Stimulated activated CD4-positive, alpha-beta T cell treated with anti-CD3 and anti-CD28 coated beads, Interleukin-2, amount 100 ng/mL, for 24 hours (primary cell): ENCODE measurements at places on chromosomes 5 and 9.

- no peak for DNase-seq
Observed at GRCh38 chr9:91386765-91387164, 25.0 kb upstream of the AUH start.

- DNase-seq, result no peak
Observed at GRCh38 chr5:89301321-89302025, 418.5 kb upstream of the MEF2C start.

DNA sequence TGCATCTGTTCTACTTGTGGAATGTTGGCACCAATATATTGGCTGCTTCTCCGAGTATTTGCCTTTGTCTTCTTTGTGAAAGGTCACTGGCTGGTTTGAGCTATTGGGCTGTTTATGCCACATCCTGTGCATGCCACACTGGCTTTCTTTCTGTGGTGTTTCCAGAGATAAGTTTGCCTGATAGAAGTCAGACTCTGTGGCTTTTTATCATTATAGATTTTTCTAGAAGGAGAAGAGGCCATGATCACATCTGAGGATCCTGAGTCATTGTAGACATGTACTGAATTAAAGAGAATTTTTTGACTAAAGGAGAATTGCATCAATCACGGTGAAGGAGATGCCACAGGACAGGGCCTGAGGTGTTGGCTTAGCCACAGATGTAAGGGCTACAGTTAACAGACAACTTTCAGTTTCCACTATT lies 26.5 kb upstream of the CDKN2B start:
- DNase-seq, result no peak

DNA sequence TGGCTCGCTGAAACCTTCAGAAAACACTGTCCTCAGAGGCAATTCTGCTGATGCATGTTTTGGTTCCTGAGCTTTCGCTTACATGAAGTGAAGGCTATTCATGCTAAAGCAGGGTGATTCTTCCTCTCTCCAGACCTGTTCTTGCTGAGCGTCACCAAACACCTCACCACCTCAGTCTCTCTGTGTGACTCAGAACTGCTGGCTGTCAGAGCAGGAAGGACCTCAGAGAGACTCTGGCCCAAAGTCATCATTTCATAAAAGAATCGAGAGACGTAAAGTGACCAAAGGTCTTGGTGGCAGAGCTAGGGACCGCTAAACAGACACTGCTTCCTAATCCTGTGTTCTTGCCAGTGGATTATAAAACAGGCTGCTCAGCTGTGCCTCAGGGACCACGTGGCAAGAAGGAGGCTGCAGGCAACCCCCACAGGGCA lies 73.8 kb downstream of the LHFPL2 start:
- no peak for DNase-seq

DNA sequence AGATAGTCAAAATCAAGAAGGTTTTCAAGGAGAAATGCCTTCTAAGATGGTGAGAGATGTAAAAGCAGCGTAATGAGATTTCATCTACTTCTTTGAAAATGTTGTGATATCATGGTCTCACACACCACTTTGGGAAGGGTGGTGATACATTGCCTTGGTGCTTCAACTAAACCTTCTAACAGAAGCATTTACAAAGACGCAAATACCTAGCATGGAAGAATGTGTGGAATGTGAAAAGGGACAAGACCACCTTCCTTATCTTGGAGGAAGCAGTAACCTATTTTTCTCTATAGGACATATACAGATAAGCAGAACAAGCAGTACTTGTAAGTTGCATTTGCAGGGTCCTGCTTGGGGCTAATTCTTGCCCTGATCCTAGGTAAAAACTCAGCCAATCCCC lies 38.8 kb downstream of the PCA3 start:
- no peak for DNase-seq

DNA sequence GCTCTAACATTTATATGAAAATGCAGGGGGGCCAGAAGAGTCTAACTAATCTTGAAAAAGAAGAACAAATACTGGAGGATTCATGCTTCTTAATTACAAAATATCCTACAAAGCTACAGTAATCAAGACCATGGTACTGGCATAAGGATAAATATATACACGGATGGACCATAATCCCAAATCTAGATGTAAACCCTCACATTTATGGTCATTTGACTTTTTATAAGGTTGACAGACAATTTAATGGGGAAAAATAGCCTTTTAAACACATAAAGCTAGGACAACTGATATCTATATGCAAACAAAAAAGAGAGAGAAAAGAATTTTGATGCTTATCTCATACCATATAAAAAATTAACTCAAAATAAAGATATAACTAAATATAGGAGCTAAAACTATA lies 55.9 kb downstream of the YIPF5 start:
- DNase-seq, result no peak

DNA sequence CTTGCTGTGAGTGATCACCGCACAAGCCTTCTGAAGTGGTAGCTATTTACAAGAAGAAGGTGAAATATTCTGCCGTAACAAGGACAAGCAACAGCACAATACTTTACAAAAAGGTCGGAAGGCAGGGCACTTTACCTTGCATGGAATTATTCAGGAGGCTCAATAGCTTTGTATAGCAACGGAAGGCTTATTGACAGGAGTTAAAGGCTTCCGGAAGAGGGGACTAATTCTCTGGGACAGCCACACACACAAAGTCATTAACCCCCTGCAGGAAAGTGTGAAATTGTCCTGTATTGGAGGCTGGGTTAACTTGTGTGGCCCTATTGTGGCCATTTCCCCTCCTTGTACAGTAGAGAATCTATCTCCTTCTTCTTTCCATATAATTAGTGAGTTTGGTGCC lies 199.3 kb upstream of the SEMA6A start:
- no peak for DNase-seq

GRCh38 chr5:95810305-95811125 lies 12.0 kb downstream of the GLRX start:
- DNase-seq, result no peak
